ENCODE measurements at places on chromosomes 12 and 14.

GRCh38 chr12:13164921-13165616 lies 31.5 kb upstream of the EMP1 start:
- no peak for DNase-seq

GRCh38 chr14:60805841-60806430 lies 71.4 kb downstream of the MNAT1 start:
- no peak for DNase-seq

DNA sequence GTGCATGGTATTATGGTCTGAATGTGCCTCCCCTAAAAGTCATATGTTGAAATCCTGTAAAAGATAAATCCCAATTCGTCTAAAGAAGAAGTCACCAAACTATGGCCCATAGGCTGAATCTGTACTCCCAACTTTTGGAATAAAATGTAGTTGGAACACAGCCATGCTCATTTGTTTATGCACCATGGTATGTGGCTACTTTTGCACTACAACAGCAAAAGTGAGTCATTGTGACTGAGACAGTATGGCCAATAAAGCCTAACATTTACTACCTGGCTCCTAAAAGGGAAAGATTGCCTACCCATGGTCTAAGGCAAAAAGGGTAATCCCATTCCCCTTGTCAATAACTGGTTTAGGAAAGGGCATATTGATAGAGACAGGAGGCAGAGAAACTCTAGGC lies 101.8 kb downstream of the LRIG3 start:
- DNase-seq: no peak

GRCh38 chr14:32898876-32899275 lies 39.8 kb upstream of the NPAS3 start:
- no peak for DNase-seq

DNA sequence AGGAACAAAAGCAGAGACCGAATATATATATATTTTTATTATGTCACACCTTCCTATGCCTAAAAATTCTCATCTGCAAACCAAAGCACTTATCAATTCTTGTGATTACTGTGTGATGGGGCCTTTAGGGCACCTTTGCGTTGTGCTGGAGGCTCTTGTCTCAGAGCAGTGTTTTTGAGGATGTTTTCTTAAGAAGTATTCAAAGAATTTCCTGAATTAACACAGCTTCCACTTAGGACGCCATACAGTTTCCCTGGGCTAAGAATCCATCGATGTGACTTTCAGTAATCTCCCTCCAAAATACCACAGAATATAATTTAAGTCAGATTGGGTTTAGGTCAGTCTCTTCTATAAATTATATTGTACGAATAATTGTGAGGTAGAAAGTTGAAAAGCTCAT lies 22.0 kb upstream of the HIF1A start:
- no peak for DNase-seq

DNA sequence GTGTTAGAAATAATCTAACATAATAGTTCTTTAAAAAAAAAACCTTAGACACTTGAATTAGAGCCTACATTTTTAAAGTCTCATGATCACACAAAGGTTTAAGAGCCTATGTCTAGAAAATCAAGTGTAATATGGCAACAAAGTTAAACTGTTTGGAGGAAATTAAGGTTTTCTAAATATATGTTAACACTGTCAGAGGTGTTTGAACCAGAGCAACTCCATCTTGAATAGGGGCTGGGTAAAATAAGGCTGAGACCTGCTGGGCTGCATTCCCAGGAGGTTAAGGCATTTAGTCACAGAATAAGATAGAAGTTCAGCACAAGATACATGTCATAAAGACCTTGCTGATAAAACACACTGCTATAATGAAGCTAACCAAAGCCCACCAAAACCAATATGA lies 12.4 kb downstream of the CPNE8 start:
- DNase-seq: no peak

DNA sequence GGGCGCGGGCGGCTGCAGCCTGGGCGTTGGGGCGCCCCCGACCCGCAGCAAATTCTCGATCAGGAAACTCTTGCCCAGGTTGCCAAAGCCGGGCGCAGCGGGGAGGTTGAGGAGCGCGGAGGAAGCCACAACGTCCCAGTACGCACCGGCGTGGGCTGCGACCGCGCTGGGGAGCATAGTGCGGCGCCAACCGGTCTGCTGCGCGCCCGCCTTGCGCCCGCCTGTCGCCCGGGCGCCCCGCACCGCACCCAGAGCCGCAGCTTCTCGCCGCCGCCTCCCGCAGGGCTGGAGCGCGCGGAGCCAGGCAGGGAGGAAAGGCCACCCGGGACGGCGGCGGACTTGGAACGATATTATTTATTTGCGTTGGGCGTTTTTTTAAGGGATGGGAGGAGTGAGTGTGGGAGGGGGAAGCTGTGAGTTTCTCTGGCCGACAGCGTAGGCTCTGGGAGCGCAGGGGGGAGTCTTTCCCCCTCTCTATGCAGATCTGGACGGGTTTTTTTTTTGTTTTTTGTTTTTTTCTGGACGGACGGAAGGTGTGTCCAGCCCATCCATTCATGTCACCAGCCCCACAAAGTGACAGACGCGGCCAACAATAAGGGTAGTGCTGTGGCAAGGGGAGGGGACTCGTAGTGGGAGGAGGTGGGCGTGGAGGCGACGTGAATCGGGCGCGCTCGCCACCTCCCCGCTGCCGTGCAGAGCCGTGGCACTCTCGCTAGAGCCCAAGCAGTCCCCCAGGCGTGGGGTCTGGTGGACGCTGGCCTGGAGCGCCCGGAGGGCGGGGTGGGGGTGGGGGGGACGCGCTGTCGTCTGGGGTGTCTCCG lies at the start of gene DBX2:
Gene DBX2 (minus strand): TSS at position 349 of the 821 bp plus-strand sequence. CDS start 172 bp downstream, at position 177.
- DNase-seq: no peak

DNA sequence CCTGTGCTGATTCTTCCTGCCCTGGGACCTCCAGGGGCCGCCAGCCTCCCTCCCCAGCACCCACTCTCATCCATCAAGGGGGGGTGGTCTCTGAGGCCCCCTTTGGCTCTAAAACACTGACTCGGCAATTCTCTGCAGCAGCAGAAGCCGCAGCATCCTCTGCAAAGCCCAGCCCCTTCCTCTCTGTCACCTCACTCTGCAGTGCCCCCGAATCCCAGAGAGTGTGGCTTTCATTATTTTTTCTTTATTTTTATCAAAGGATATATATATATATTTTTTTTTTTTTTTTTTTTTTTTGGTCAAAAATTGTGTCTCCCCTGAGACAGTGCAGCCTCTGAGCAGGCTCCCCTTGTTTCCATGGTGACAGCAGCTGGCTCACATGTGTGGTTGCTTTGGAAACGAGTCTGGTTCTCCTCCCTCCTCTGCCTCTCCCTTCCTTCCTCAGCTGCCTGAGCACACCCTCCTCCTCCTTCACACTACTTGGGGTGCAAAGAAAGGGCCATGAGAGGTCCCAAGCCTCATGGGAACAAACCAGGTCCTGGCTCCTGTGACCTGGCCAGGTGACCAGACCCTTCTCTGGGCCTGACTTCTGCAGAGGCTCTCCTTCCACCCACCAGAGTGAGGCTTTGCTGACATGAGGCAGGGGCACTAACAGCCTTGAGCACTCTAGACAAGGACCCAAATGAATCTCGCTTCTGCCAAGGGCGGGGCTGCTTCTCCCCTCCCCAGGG lies 100.5 kb downstream of the LRRC74A start:
- no peak for DNase-seq

GRCh38 chr12:123231931-123232330 lies 1.0 kb downstream of the MPHOSPH9 start:
- no peak for DNase-seq

DNA sequence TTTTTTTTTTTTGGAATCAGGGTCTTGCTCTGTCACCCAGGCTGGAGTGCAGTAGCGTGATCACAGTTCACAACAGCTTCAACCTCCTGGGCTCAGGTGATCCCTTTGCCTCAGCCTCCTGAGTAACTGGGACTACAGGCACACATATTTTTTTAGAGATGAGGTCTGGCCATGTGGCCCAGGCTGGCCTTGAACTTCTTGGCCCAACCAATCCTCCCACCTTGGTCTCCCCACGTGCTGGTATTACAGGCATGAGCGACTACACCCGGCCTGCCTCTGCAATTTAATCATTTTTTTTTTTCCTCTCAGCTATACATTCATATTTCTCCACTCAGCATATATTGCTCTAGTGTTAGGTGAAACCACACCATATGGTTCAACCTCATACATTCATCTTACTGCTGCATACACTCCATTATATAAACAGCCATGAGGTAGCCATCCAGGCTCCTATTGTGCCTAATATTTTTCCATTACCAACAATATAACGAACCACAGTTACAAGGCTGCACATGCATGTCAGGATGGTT lies 7.1 kb downstream of the STX2 start:
- DNase-seq: no peak

- peak; percentile 15 for DNase-seq
Measured at GRCh38 chr12:115916910-115917668, 360.4 kb downstream of the MED13L start.

GRCh38 chr12:4203772-4204376 lies 69.7 kb upstream of the CCND2 start:
- DNase-seq: no peak

GRCh38 chr14:79443602-79444001 lies 767.7 kb downstream of the DIO2 start:
- no peak for DNase-seq

DNA sequence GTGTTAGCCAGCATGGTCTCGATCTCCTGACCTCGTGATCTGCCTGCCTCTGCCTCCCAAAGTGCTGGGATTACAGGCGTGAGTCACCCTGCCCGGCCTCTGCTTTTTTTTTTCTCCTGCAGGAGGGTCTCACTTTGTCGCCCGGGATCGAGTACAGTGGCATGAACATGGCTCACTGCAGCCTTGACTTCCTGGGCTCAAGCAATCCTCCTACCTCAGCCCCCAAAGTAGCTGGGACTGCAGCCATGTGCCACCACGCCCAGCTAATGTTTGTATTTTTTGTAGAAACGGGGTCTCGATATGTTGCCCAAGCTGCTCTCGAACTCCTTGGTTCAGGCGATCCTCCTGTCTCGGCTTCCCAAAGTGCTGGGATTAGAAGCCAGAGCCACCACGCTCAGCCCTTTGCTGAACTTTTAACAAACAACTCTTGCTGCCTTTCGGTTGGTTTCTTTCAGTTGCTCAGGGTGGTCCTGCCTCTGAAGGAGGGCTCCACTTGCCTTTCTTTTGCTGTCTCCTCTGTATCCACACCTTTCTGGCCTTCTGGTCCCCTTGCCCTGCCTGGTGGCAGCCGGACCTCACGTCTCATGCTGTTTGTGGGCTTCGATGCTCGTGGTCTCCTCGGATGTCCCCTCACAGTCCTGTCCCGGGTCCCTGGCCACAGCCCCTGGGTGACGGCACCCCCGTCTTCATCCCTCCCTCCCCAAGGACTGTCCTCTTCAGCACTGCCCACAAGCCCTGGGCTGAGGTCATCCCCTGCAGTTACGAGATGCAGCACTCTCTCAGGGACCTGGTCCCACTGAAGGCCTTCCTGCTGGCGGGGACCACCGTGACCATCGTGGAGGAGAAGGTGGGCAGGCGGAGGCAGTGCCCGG lies 3.8 kb upstream of the B3GNT4 start:
- no peak for DNase-seq
